Epithelial cell of proximal tubule (primary cell): ENCODE measurements at places on chromosomes 1 and 21.

GRCh38 chr21:46301759-46302158, 15.6 kb downstream of the YBEY start:
- DNase-seq, result no peak

DNA sequence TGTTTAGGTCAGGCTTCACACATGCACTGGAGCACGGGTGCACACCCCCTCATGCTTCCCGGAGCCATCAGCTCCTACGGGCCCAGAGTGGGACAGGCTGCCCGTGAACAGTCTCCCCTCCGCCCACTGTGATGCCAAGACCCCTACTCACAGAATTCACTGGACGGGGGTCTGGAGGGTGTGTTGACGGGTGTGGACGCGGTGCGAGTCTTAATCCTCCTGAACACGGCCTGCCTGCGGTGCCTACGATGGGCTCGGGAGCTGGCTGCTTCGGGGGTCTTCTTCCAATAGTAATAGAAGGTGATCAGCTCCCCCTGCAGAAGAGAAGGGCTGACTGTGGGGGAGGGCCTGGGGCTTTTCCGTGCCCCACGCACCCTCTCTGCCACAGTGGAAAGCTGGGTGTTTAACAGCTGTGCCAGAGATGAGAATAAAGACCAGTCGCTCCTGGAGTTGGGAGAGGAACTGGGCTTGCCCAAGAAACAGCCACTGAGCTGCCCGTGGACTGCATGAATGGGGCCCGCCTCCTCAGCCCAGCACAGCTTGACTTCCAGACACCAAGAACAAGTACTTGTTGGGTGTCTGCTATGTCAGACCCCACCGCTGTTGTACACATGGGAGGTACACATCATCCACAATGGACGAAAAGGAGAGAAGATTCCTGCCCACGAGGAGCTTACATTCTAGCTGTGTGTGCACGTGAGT, 47.9 kb downstream of the SLC45A1 start:
- DNase-seq, result no peak

GRCh38 chr1:152904688-152905440, 3.5 kb upstream of the IVL start:
- DNase-seq, result no peak

- no peak for DNase-seq
Measured at GRCh38 chr1:43970911-43971310, 1.1 kb downstream of the DPH2 start.

GRCh38 chr1:8587784-8588183, 229.7 kb downstream of the RERE start:
- DNase-seq, result no peak

DNA sequence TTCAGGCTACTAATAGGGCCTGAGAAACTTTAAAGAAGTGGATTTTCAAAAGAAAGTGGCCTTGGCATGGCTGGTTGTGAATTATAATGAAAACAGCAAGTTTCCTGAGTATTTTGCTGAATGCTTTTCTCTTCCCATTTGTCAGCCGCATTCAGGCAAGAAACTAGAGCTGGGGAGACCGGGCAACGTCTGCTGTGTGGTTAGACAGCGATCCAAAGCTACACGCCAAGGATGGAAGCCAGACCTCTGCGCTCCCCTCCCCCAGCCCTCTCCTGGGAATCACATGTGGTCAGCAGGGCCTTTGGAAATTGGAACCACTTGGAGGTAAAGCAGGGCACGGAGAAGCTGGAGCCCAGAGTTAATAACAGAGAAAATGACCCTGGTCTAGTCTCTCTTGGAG, 114.1 kb upstream of the CD34 start:
- no peak for DNase-seq

DNA sequence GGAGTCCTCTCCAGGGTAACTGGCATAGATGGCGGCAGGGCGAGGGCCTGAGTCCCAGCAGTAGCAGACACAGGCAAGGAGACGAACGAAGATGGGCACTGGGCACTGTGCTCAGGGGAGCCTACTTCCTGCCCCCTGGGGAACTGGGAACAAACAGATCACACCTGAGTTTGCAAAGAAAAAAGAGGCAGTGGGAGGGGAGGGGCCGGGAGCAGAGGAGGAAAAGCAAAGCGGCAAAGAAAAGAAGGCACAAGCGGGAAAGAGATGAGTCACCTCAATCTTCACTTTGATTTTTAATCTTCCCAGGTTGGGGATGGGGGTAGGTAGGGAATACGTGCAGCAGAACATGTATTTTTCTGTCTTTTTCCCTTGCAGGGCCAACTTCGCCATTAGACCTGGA, 44.0 kb downstream of the ZSCAN20 start:
- no peak for DNase-seq

GRCh38 chr1:76158126-76158525, 83.6 kb downstream of the ST6GALNAC3 start:
- peak; percentile 72 for DNase-seq

- DNase-seq, result no peak
Measured at GRCh38 chr21:38351176-38351959, 94.6 kb downstream of the KCNJ15 start.

DNA sequence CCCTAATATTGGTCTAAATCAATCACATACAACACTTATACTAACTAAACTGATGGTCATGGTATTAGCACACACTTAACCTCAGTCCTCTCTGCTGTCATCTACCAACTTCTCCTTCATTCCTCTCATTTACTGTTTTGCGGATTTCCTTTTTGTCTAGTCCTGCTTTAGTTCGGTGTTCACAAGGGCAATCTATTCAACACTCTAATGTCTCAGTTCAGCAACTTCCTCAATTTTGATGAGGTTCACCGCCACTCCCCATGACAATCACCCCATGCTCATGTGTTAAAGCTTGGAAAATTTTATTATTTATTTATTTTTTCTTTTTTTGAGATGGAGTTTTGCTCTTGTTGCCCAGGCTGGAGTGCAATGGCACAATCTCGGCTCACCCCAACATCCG, 301.1 kb downstream of the PTPRC start:
- DNase-seq, result no peak

- no peak for DNase-seq
Measured at GRCh38 chr1:227887697-227888403, 59.9 kb downstream of the WNT9A start.

- DNase-seq, result no peak
Measured at GRCh38 chr1:7104339-7104738, 319.1 kb downstream of the CAMTA1 start.

GRCh38 chr1:48817505-48818114, 40.9 kb upstream of the BEND5 start:
- DNase-seq, result no peak

- DNase-seq, result no peak
Measured at GRCh38 chr21:18370301-18370700, 33.3 kb downstream of the TMPRSS15 start.

DNA sequence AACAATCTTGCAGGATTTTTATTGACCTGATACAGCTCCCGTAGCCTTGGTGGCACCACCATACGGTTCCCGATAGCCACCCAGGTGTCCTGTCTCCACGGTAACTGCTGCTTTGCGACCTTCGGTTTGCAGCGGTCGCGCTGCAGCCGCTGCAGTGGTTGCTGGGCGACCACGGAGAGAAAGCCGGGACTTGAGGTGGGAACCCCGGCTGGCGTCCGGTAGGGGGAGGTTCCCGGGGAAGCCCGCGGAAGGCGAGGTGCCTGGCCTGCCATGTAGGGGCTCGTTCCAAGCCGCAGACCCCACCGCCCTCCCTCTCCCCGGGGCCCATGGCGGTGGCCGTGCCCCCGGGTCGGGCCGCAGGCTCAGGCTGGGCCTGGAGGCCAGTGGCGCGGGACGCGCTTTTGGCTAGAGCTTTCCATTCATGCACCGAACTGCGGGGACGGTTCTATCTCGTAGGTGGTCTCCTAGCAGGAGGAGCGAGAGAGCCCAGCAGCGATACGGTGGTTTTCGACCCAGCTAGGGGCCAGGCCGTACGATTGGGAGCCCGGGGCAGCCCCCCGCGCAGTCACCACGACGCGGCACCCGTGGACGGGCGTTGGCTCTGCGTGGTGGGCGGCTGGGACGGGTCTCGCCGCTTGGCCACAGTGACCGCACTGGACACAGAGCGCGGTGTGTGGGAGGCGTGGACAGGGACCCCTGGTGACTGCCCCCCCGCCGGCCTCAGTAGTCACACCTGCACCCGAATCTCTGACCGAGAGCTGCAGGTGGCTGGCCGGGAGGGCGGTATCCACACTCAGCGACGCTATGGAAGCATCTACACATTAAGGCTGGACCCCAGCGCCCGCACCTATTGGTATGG, at the start of gene KLHDC9:
KLHDC9 (plus strand) TSS at position 152 of the 859 bp plus-strand sequence; CDS start at position 327, 175 bp downstream.
- DNase-seq, result no peak

- DNase-seq, result no peak
Measured at GRCh38 chr1:43288785-43289706, 3.7 kb upstream of the C1orf210 start.

- no peak for DNase-seq
Measured at GRCh38 chr1:150146849-150147542, 2.7 kb upstream of the PLEKHO1 start.

DNA sequence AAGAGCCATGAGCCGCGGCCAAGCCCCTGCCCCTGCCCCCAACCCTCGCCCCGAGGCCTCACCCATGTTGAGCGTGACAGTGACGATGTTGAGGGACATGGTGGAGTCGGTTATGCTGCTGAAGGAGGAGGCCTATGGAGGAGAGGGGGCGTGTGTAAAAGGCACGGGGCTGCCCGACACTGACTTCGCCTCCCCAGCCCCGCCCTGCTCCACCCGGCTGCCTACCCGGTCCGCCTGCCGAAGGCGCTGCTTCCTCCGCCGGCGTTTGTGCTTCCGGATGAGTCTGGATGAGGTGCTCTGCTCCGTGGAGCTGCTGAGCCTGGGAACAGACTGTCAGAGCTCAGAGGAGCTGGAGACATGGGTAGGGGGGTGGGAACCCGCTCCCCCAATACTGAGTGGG, 9.0 kb downstream of the DVL1 start:
- DNase-seq, result no peak

- no peak for DNase-seq
Measured at GRCh38 chr1:86394416-86394815, 1.7 kb downstream of the ODF2L start.

- DNase-seq, result no peak
Measured at GRCh38 chr21:41895643-41896493, 16.7 kb upstream of the PRDM15 start.

DNA sequence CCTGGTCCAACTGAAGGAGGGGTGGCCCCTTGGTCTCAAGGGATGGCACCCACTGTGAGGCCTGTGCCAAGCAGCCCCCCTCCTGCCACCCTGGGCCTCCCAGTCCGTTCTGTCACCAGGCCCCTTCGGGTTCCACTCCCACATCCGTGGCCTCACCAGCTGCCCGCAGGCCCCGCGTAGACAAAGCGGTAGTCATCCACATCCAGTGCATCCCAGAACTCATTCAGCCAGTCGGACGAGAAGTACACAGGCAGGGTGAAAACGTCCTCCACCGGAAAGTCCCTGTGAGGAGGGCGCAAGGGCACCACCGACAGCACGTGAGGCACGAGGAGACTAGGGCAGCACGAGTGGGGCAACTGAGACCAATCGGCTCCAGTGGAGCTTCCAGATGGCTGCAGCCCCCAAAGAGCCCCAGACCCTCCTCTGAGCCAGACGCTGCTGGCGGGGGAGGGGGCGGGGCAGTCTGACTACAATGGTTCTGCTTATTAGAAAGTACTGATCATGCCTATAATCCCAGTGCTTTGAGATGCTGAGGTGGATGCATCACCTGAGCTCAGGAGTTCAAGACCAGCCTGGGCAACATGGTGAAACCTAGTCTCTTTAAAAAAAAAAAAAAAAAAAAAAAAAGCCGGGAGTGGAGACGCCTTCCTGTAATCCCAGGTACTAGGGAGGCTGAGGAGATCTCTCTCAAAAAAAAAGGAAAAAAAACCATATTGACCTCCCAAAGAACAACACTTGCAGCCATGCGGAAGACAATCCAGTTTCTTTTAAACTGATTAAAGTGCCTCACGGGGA, 1.2 kb downstream of the JMJD4 start:
- no peak for DNase-seq

DNA sequence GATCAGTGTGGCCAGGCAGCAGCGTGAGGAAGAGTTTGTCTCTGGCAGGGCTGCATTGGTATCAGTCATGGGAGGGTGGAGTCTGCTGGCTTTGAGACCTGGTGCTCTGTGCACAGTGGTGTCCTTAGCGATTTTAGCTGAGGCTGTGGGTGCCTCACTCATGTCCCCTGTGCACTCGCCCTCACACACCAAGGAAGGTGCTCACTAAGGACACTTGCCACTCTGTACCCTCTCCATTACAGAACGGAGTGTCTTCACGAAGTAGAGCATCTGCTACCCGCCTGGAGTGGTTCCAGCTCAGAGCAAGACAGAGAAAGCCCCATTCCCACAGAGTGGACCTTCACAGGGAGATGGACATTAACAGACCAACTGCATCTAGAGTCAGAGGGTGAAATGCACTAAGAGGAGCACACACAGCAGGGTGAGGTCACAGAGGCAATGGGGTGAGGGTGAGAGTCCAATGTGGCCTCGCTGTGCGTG, 117.9 kb downstream of the MATN1 start:
- no peak for DNase-seq

GRCh38 chr1:219710529-219711194, 97.8 kb upstream of the ZC3H11B start:
- DNase-seq, result no peak

DNA sequence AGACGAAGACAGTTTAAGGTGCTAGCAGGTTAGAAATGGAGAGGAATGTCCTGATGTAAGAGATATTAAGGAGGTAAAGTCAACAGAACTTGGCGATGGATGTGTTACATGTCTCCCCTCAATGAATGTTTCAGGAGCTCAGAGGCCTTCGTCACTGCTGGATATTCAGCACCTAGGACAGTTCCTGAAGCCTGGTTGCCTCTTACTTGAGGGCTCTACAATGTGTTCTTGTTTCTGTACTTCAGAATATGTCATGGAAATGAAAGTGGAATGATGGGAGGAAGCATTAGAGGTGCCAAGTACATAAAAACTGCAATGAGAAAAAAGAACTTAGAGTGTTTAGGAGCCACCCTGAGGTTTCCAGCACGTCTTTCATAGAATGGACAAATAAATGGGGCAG, 17.7 kb downstream of the TNR start:
- peak; percentile 9 for DNase-seq

DNA sequence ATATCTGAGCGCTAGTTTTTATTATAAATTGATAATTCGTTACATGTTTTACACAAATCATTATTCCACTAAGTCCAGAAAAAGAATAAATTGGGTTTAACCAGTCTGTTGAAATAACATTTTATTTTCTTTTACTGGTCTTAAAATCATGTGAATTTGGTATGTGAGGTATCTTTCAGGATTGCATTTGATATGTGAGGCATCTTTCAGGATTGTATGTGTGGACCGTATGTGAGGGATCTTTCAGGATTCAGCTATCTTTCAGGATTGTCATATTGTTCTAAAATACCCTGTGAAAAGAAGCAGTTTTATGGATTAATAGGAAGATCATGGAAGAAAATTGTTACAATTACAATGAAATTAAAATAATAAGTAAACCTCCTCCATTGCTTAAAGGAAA, 42.9 kb downstream of the USP25 start:
- no peak for DNase-seq

- no peak for DNase-seq
Measured at GRCh38 chr21:37665230-37666024, 250.8 kb downstream of the KCNJ6 start.
